Activated CD4-positive, alpha-beta memory T cell treated with anti-CD3 and anti-CD28 coated beads for 36 hours (primary cell): ENCODE measurements at places on chromosomes 1 and 21.

DNA sequence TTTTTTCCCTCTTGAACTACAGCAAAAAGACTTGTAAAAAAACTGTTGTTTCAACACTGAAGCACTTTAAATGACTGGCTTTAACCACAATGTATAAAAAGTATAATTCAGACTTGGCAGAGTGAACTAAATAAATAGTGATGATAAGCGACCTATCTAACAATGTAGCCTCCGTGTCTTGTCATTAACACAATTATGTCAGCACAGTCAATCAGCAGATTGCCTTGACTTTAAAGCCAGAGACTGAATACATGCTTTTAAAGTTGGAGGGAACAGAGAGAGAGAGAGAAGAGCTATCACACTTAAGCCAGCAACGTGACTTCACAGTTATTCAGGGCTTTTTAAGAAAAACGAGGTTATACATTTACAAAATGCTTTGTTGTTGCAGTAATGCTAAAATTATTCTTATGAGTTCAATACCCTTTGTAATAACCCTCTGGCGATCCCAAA is 378.1 kb downstream of the LMO4 start:
- H3K36me3 ChIP-seq, result no peaks in the 10 kb centered on the region
- no peak for DNase-seq

DNA sequence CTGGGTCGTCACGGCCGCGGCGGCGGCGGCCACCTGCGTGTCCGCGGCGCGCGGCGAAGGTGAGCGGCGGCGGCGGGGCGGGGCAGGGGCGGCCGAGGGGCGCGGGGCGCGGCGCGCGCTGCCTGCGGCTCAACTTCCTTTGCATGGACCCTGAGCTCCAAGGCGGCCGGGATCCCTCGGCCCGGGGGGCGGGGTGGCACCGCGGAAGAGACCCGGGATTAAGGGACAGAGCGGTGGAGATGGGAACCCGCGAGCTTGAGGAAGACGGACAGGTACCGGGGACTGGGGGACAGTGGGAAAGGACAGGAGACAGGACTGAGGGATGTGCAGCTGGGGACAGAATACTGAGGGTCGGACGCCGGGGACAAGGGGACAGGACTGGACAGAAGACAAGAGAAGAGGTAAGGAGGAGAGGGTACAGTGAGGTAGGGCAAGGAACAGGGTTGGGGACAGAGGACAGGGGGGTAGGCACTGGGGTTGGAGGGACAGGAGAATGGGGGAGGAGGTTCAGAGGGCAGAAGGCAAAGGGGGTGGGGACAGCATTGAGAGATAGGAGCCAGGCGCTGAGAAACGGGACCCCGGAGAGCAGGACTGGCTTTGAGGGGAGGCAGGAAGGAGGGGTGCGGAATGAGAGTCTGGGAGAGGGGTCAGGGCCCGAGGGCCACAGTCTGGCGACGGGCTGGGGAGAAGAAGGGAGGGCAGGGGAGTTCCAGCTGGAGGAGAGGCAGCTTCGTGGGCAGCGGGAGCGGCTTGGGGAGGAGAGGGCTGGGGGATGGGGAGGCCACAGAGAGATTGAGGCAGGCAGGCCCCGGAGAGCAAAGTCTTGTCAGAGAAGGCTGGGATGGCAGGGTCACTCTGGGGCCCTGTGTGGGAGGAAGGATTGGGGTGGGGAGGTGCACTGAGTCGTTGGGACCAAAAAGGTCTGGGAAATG is 648 bp downstream of the EPHA8 start:
- no peak overlapping the region for H3K27ac ChIP-seq
- no peaks in the 10 kb centered on the region for H3K36me3 ChIP-seq
- DNase-seq, result no peak
- H3K27me3 ChIP-seq, result peaks cover 51% of the 10 kb centered on the region
- no peak overlapping the region for H3K4me3 ChIP-seq
- H3K4me1 ChIP-seq, result peaks cover 2% of the 10 kb centered on the region

DNA sequence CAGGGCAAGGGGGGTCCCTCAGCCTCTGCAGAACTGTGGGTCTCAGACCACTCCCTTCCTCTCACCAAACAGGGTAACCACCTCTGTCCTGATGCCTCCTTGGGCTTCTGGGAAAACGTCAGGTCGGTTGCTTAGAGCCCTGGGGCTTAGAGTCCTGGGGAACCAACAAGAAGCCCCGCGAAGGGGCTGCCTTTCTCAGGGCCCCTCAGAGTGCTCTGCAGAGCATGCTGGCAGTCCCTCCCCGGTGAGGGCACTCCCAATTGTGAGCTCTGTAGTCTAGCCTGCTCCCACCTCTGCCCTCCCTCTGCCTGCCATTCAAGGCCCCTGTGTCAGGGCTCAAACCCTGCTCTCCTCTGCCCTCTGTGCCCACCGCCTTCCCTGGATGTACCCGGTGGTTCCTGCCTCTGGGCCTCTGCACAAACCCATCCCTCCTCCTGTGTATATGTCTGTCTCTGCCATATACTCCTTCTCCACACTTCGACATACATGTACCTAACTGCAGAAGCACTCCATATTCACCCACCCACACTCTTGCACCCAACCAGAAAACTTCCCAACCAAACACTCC is 92.3 kb downstream of the DMRTB1 start:
- no peaks in the 10 kb centered on the region for H3K36me3 ChIP-seq
- no peaks in the 10 kb centered on the region for H3K27me3 ChIP-seq
- no peak for DNase-seq
- H3K4me3 ChIP-seq, result no peak overlapping the region

DNA sequence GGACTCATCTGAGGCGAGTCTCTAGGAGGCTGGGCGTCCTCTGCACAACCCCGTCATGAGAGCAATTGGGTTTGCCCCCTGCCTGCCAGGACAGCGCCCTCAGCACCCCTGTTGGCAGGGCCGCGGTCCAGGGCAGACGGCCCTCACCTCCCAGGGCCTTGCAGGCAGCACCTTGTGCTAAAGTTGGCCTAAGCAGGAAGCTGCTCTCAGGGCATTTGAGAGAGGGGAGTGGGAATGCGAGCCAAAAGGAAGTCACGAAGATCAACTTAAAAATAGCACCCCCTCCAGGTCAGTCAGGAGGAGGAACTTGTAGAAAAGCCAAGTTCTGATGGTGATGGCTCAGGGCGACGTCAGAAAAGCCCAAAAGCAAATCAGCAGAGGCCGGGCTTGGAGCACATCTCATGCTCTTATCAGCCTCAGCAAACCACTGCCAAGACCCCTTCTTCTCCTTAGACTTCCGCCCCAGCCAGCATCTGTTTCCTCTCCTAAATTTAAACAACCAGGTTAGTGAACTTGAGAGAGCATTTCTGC is 12.6 kb upstream of the ADORA3 start:
- H3K27me3 ChIP-seq, result no peaks in the 10 kb centered on the region
- peaks cover 35% of the 10 kb centered on the region for H3K4me1 ChIP-seq
- peak overlapping the region; percentile 48 for H3K4me3 ChIP-seq

- no peak overlapping the region for H3K4me3 ChIP-seq
- no peak for DNase-seq
- H3K27me3 ChIP-seq, result no peaks in the 10 kb centered on the region
- no peak overlapping the region for H3K27ac ChIP-seq
- H3K4me1 ChIP-seq, result peaks cover 24% of the 10 kb centered on the region
These were observed 192.4 kb downstream of the TGFBR3 start for GRCh38 chr1:91693557-91693956.

DNA sequence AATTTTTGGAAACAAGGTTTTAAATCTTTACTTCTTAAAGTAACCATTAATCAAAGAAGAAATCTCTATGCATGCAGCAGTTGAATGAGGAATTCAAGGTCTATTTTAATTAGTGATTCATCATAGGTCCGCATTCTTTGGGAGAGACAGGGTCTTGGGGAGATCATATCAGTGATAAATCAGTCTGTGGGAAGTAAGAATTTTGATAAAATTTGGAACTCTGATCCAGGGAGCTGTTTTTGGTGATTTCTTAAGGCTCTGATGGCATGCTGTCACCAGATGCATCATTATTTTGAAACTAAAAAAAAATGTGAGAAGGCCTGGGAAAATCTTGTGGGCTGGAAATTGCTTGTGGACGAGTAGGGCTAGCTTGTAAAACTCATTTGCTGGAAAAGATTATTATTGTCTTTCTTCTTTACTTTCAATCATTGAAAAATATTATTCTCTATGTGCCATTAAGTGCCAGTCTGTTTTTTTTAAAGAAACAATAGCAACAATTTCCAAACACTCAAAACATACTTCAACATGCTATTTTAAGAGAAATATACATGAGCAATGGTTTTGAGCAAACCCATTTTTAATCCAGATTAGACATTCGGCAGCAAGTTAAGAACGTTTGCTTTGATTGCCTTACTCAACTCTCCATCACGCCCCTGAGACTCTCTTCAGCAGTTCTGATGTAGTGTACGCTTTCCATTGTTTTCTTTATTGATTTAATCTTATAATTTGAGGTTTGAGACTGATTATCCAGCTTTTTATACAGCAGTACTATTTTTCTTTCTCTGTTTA is 62.6 kb downstream of the ZBTB18 start:
- H3K4me1 ChIP-seq, result no peaks in the 10 kb centered on the region
- no peak for DNase-seq
- H3K36me3 ChIP-seq, result no peaks in the 10 kb centered on the region
- H3K27ac ChIP-seq, result no peak overlapping the region

DNA sequence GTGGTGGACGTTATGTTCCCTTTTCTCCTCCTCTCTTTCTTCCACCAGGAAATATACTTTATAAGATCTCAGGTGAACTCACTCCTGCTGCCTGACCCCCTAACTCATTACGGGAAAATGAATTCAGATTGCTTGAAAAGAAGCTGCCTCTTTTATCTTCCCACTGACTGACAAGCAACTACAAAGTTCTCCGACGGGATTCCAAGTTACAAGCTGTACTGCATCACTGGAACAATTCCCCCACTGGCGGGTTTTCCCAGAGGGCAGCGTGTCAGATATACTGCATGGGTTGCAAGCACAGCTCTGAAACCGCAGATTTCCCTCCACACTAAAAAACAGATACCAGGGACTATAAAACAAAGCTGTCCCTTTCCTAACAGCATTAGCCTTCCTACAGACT is 390.6 kb downstream of the KCTD3 start:
- H3K27me3 ChIP-seq, result no peaks in the 10 kb centered on the region
- no peak overlapping the region for H3K27ac ChIP-seq
- H3K4me3 ChIP-seq, result no peak overlapping the region
- DNase-seq, result no peak
- no peaks in the 10 kb centered on the region for H3K36me3 ChIP-seq
- no peaks in the 10 kb centered on the region for H3K4me1 ChIP-seq

DNA sequence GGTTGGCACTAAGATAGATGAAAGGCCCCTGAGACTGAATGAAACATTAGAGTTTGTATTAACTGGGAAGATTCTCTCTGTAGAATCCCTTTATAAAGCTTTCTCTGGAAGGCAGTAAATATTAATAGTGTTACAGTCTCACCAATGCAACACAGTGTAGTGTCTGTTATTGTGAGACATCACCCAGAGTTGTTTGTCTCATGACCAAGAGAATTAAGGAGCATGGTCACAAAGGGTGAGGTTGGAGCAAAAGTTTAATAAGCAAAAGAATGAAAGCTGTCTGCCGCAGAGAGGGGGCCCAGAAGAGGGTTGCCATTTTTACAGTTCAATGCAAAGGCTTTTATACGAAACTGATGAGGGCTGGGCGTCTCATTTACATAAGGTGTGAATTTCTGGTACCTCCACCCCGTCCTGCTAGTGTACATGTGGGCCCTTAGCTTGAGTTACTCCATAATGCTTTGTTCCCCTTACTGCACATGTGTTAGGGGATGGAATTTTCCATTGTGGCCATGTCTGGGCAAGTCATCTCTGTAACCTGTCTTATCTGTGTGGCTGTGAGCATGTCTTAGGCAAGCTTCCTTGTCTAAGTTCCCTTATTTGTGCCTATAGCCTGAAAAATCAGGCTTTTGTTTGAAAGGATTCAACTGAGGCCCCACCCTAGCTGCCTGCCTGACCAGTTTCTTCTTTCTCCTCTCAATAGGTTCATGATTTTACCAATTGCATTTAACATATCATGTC is 184.1 kb downstream of the RASAL2 start:
- H3K4me3 ChIP-seq, result no peak overlapping the region
- DNase-seq, result no peak
- no peaks in the 10 kb centered on the region for H3K4me1 ChIP-seq
- H3K27me3 ChIP-seq, result no peaks in the 10 kb centered on the region

DNA sequence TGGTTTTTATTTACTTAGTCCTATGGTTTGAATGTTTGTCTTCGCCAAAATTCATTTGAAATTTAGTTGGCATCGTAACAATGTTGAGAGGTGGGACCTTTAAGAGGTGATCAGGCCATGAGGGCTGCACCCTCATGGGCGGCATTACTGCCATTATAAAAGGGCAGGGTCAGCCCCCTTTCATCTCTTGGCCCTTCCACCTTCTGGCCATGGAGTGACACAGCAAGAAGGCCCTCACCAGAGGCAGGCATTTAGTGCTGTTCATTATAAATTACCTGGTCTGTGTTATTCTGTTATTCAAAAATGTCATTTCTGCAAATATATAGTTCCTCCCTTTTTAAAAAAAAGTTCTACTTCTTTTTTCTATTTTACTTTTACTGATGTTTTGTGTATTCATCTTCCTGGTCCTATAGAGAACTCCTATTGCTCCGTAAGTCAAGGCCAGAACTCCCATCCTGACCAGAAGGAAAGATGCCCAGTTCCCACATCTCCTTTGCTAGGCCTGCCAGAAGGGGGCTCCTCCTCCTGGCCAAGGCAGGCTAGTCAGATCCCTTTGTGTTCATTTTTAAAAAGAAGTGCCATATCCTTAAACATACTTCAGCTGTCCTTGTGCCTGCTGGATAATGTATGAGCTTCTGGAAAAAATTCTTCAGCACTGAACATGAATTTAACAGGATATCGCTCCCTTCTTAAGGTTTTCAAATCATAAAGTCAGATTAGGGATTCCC is 10.0 kb upstream of the LBR start:
- no peak for DNase-seq
- no peaks in the 10 kb centered on the region for H3K27me3 ChIP-seq
- H3K27ac ChIP-seq, result no peak overlapping the region

DNA sequence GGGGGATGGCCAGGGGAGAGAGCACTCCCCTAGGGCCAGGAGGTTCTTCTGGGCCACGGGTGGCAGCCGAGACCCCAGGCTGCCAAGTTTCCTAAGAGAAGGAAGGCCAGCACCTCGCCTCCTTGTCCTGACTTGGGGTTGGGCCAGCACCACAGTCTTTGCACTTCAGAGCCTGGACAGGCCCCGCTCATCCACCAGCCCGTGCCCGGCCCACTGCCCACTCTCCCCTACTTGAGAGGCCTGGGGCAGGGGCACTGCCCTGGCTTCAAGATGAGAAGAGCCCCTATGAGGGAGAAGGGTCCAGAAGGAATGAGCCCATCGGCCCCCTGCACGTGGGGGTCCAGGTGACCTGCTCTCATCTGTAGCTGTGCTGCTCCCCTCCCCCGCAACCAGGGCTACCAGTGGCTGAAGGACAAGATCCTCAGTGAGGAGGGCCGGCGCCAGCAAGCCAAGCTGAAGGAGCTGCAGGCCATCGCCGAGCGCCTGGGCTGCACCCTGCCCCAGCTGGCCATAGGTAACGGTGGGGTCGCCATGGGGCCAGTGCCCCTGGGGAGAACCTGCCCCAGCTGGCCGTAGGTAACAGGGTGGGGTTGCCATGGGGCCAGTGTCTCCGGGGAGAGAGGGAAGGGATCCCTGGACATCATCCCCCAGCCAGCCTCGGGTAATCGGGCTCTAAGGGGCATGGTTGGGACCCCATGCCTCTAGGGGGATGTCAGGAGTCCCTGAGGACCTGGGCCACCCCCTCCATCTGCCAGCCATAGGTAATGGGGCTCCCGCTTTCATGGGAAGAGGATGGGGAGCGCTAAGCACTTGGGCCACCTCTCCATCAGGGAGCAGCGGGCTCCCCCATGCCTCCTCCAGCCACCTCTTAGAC is 50.8 kb downstream of the KCNAB2 start:
- H3K27me3 ChIP-seq, result no peaks in the 10 kb centered on the region
- H3K27ac ChIP-seq, result peak overlapping the region; percentile 8
- H3K36me3 ChIP-seq, result peaks cover 21% of the 10 kb centered on the region
- H3K4me1 ChIP-seq, result no peaks in the 10 kb centered on the region

GRCh38 chr1:105373681-105374080 is 1624.0 kb downstream of the AMY1C start:
- H3K36me3 ChIP-seq, result no peaks in the 10 kb centered on the region
- no peak for DNase-seq
